ENCODE measurements at places on chromosomes 11 and 22.

DNA sequence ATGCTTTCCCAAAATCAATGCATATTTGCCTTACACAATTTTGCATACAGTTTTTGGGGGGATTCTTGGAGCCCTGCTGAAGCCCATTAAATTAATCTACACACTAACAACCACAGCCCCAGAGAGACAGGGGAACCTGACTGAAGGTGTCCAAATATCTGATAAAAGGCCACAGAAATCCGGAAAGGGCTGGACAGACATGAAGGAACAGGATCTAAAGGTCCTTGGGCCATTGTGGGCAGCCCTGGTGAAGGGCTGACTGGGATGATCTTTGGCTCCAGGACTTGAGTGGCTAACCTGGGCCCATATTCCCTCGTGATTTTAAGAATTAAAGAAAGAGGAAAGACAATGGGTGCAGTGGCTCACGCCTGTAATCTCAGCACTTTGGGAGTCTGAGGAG is 6.8 kb upstream of the WDR74 start:
- DNase-seq, result no peak

DNA sequence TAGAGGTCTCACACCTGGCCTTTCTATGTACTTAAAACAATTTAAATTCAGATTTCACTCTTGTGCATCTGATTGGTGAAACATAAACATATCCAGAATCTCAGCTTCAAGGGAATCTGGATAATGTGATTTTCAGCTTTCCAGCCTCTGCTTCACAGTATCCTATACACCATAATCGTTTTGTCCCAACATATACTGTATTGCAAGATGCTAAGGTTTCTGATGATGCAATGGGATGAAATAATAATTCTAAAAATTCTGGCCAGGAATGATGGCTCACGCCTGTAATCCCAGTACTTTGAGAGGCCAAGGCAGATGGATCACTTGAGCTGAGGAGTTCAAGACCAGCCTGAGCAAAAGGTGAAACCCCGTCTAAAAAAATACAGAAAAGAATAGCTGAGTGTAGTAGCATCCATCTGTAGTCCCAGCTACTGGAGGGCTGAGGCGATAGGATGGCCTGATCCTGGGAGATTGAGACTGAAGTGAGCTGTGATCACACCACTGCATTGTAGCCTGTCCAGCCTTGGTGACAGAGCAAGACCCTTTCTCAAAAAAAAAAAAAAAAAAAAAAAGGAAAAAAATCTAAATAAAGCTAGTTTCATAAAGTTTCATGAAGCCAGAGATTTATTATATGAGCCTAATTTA is 41.0 kb upstream of the CTSC start:
- no peak for DNase-seq

- DNase-seq, result no peak
These were observed 193.2 kb upstream of the PLET1 start for GRCh38 chr11:112453601-112454577.

GRCh38 chr22:30694640-30695350 is at the start of gene OSBP2:
Gene OSBP2, plus strand, starts transcription at chr22:30694874. Its CDS starts 36 bp downstream, at chr22:30694910.
- peak; percentile 5 for DNase-seq

GRCh38 chr11:64132982-64133705 is 32.8 kb downstream of the MACROD1 start:
- DNase-seq, result no peak

DNA sequence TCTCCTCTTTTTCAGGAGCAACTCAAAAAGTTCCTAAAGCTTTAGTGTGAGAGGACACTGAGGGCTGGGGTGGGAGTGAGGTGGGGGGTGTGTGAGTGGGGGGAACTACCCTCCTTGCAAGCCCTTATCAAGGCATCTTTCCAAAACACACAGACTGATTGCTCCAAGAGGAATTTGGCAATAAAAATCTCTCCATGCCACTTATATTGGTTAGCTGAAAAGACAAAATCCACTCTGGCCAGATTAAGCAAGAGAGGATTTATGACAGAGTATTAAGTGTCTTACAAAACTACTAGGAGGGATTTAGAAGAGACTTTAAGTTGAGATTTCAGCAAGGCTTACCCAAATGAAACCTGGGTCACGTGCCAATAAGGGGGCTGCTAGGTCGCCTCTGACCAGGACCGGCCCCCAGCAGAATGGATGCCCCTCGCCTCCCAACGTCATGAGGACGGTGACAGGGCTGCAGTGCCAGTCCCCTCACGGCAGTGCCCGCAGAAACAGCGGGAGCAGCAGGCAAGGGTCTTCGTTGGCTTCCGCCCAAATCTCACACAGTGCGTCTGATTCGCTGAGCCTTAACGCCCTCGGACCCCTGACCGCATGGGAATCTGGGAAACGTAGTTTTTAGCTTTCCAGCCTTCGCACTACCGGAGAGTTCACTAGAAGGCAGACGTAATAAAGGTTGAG is 22.1 kb upstream of the CTR9 start:
- no peak for DNase-seq

- DNase-seq, result no peak
These were observed 89.5 kb downstream of the TBC1D22A start for GRCh38 chr22:46851941-46852340.
